ENCODE measurements at places on chromosomes 4 and X.

DNA sequence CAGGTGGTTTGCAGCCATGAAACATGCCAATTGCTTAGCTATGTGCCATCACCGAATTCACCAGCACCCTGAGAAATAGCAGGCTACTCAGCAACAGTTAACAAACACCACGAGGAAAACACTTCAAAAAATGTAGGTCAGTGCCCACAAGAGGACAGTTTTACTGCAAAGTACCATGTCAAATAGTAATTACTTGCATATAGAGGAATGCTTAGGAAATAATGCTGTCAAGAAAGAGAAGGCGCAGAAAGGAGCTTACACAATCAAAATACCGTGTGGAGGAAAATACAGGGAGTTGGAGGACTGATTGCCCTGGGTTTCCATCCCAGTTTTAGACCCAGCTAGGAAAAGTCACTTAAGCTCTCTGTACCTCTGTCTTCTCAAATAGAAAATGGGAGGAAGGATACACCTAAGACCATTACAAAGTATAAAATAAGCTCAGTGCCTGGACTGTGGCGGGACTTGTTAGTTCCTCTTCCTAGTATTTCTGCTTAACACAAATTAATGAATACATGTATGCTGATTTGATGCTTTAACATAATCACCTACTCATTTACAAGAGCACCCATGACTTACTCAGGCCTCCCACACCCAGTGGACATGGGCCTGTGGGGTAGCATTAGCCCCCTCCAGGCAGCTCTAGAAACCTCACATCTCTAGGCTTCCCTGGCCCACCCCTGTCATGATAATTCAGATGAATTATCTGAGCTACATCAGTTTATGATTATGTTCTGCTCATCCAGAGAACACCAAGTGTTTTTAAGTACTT, 44.5 kb upstream of the IL21 start:
- DNase-seq = no peak

DNA sequence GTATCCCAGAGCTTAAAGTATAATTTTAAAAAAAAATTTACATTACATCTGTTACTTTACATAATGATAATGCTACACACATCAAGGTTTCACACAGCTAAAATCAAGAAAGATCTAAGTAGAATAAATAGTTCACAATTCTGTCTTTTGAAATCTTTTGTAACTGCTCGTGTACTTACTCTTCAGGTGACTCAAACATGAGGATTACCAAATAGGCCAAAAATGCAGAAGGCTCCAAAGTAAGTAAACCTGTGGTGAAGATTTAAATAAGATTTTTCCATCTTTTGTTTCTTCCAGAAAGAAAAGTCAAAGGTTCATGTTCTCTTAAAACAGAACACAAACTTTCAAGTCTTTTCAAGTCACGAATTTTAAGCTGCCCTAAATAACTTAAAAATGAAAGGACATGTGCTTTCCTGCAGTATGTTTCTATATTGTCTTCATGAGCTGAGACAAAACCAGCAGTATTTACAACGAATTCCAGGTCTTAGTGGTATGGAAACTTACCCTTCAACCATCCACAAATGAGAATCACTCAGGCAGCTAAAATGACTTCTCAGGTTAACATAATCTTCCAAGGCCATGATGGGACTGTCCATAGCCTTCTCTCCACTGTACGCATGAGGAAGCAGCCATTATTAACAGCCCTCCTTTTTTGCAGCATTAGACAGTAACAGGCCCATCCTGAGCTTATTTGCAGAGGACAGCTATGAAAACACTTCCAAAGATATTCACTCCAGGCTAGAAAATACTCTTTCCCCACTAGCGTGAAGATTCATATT, 172.8 kb upstream of the EDNRA start:
- DNase-seq = no peak

DNA sequence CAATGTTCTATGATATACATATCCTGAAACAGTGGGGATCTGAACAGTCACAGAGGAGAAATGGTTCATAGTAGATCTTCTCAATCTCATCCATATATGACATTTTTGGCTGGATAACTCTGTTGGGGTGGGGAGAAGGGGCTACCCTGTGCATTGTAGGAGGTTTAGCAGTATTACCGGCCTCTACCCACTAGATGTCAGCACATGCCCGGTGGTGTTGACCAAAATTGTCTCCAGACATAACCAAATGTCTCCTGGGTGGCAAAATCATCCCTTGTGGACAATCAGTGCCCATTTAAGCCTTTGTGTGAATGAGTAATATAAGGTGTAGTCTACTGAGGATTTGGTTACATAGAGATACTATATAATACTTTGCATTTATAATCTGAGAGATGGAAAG, 89.9 kb downstream of the PLS3 start:
- peak; percentile 32 for DNase-seq

DNA sequence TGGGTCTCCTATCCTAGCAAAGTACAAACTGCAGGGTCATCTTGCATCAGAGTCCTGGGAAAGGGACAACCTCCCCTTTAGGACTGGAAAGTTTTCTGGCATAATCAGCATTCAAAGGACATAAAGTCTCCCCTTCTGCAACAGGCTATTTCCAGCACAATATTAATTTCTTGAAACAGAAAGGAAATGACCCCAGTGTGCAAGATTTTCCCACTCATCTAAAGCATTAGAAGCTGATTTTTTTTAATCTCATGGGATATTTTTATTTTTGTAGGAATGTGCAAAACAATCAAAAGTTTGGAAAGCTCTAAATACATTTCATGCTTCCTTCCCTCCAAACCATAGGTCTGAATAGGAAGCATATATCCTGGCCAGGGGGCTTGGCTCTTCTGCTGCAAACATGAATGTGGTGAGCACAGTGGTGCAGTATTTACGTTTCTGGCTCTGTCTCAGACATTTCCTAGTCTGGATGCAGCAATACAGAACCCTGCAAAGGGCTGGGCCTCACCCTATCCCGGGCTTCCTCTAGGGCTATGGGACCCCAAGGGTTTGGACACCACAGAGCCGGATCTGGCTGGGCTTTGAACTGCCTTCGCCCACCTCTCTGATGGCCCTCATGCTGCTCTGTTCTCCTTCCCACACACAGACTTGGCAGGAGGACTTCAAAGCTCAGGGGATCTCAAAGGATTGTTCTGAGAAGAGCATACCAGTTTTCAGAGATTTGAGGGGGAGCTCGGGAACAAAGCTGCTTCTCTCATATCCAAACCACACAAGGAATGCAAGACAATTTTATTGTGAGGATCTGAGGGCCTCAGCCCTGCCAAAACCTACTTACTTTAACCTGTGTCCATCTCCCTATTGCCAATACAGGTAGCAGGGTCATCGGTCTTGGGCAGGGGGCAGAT, 64.9 kb downstream of the POLR2B start:
- no peak for DNase-seq

- no peak for DNase-seq
Measured at GRCh38 chr4:96262057-96262456, 422.2 kb downstream of the PDHA2 start.

DNA sequence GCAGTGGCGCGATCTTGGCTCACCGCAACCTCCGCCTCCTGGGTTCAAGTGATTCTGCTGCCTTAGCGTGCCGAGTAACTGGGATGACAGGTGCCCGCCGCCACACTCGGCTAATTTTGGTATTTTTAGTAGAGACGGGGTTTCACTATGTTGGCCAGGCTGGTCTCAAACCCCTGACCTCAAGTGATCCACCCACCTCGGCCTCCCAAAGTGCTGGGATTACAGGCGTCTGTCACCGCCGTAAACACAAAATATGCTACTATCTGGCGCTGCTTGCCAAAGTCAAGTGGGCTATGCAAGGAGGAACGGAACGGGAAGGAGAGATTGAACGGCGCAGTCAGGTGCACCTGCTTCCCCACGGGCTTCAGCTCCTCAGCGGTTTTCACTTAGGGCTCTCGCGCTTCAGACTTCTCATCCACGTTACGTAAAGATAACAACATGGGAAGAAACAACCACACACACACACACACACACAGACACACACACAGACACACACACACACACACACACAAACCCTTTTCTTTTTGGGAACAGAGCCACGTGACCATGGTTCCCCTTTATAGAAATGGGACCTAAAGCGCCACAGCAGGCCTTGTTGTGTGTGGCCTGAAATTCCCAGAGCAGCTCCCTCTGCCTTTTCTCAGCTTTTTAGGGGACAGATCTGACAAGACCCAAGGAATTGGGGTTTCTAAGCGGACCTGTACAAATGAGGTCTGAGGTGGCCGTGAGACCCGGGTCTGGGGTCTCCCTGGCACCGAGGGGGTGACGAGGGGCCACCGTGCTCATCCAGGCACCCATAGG, 1.5 kb downstream of the P2RY8 start:
- DNase-seq = no peak

DNA sequence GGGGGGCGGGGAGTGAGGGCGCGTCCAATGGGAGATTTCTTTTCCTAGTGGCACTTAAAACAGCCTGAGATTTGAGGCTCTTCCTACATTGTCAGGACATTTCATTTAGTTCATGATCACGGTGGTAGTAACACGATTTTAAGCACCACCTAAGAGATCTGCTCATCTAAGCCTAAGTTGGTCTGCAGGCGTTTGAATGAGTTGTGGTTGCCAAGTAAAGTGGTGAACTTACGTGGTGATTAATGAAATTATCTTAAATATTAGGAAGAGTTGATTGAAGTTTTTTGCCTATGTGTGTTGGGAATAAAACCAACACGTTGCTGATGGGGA, 1.1 kb downstream of the HTT start:
- no peak for DNase-seq

GRCh38 chrX:132426695-132427281, 62.0 kb downstream of the MBNL3 start:
- no peak for DNase-seq

- DNase-seq = no peak
Measured at GRCh38 chrX:103101299-103102042, 8.5 kb upstream of the NXF3 start.

- DNase-seq = no peak
Measured at GRCh38 chrX:2451501-2452316, 49.1 kb downstream of the DHRSX start.

- no peak for DNase-seq
Measured at GRCh38 chr4:73379946-73380345, 24.1 kb upstream of the ALB start.

DNA sequence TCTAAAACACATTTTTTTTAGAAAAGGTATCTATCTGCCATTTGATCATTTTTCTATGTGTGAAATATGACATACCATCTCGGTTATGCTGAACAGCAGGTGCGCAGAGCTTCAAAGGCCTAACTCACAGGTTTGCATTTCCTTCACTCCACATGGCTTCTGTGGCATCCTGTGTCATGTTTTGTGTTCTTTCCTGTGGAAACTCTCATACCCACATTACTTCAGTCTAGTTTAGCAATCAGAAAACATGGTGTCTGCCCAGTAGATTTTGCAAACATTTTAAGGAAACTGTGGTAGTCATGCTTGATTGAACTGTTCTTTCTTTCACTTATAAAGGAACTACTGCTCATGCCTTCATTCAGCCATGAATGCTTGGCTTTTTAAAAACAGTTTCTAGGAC, 11.3 kb upstream of the ARAP2 start:
- no peak for DNase-seq

GRCh38 chr4:48369248-48369647, 27.9 kb downstream of the SLAIN2 start:
- DNase-seq = no peak

DNA sequence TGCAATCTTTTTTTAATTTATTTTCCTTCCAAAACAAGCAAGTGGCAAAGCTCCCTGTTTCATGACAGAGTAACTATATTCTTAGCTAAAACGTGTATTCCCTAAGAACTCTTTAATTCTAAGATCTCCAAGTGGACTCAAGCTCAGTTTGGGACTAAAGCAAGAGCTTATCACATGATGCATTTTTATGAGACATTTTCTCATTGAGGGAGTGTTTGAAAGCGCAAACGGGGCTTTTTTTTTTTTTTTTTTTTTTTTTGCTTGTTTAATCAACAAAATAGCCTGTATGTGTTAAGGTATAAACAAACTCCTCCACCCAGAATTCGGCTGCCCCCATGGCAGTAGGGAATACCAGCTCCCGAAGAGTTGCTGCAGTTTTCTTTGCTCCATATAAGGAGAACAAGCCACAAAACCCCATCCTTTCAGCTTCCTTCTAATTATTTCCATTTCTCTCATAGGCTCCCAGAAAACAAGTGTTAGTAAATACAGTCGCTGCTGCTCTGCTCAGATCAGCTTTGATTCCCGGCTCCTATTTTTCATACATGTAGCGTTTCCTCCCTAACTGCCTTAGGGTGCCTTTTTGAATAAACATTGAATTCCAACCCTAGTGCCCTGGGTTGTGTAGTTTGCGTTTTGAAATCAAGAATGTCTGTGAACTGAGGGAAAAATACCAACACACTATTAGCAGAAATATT, 669 bp upstream of the PPARGC1A start:
- DNase-seq = no peak

GRCh38 chrX:25810202-25810601, 327.9 kb upstream of the MAGEB18 start:
- no peak for DNase-seq

GRCh38 chr4:94480362-94480951, 28.7 kb downstream of the PDLIM5 start:
- DNase-seq = no peak

- peak; percentile 9 for DNase-seq
Measured at GRCh38 chr4:60201052-60201673, 999.0 kb upstream of the ADGRL3 start.

DNA sequence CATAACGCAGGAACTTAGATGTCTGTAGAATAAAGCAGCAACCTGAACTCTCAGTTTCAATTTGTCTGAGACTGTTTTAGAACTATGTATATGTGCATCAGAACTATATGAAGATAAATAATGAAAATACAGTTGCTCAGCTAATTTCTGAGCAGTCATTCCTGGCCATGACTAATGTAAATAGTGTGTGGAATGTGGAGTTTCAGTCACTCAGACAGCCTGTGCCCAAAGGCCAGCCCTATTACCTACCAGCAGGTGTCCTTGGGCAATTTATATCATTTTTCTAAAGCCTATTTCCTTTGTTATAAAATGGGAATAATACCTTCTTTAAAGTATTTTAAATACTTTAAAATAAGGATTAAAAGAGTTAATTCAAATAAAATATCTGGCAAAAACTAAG, 56.0 kb upstream of the RELL1 start:
- DNase-seq = no peak

DNA sequence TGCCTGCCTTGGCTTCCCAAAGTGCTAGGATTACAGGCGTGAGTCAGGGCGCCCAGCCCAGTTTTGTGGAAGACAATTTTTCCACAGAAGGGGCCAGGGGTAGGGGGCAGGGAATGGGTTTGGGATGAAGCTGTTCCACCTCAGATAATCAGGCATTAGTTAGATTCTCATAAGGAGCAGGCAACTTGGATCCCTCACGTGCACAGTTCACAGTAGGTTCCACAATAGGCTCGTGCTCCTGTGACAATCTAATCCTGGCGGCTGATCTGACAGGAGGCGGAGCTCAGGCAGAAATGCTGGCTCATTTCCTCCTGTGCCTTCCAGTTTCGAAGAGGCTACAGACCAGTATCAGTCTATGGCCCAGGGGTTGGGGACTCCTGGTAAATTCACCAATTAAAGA, 491.6 kb upstream of the AADAT start:
- no peak for DNase-seq

GRCh38 chr4:6676722-6677558, 16.7 kb upstream of the S100P start:
- no peak for DNase-seq
